Naive thymus-derived CD8-positive, alpha-beta T cell (primary cell): ENCODE measurements at places on chromosomes 11 and 22.

DNA sequence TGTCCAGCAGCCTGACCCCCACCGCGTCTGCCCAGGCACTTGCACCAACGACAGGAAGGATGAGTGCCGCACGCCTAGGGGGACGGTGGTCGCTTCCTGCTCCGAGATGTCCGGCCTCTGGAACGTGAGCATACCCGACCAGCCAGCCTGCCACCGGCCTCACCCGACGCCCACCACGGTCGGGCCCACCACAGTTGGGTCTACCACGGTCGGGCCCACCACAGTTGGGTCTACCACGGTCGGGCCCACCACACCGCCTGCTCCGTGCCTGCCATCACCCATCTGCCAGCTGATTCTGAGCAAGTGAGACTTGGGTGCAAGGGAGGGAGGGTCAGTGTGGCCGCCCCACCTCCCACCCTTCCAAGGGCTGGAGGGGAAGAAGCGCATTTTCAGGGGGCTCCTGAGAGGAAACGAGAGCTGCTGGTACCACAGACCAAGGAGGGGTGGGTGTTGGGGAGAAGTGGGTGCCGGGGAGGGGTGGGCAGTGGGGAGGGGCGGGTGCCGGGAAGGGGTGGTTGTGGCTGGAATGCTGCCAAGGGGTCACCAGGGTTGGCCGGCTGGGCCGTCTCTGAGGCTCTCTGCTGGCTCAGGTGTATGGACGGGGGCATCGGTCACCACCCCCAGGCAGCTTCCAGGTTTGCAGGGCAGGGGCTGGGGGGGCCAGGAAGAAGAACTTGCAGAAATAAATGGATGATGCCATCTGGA, 27.7 kb upstream of the MUC5B start:
- DNase-seq, result no peak
- H3K36me3 ChIP-seq, result no peaks in the 10 kb centered on the region
- peaks cover 2% of the 10 kb centered on the region for H3K27me3 ChIP-seq
- H3K4me1 ChIP-seq, result no peaks in the 10 kb centered on the region
- H3K4me3 ChIP-seq, result no peak overlapping the region
- H3K27ac ChIP-seq, result no peak overlapping the region

GRCh38 chr11:75161506-75162095, 10.7 kb downstream of the SLCO2B1 start:
- DNase-seq, result no peak
- H3K27ac ChIP-seq, result no peak overlapping the region
- H3K27me3 ChIP-seq, result peaks cover 2% of the 10 kb centered on the region
- H3K4me3 ChIP-seq, result no peak overlapping the region
- H3K36me3 ChIP-seq, result peaks cover 3% of the 10 kb centered on the region

DNA sequence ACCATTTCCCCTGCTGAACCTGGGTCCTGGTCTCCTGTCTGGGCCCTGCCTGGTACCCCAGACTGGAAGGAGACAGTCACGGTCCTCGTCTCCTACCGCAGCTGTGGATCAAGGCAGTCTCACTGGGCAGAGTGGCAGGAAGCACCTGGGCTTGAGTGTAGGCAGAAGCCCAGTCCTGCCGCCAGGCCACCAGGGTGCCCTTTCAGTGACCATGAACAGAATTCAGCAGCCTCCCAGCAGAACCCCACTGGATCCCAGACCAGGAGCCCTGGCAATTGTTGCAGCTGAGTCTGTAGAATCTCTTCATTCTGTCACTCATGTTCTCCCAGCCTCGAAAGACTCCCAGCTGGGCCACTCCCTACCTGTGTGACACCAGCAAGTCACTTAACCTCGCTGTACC, 25.5 kb upstream of the CREB3L1 start:
- no peaks in the 10 kb centered on the region for H3K36me3 ChIP-seq
- no peak overlapping the region for H3K4me3 ChIP-seq
- no peak for DNase-seq
- no peaks in the 10 kb centered on the region for H3K27me3 ChIP-seq

DNA sequence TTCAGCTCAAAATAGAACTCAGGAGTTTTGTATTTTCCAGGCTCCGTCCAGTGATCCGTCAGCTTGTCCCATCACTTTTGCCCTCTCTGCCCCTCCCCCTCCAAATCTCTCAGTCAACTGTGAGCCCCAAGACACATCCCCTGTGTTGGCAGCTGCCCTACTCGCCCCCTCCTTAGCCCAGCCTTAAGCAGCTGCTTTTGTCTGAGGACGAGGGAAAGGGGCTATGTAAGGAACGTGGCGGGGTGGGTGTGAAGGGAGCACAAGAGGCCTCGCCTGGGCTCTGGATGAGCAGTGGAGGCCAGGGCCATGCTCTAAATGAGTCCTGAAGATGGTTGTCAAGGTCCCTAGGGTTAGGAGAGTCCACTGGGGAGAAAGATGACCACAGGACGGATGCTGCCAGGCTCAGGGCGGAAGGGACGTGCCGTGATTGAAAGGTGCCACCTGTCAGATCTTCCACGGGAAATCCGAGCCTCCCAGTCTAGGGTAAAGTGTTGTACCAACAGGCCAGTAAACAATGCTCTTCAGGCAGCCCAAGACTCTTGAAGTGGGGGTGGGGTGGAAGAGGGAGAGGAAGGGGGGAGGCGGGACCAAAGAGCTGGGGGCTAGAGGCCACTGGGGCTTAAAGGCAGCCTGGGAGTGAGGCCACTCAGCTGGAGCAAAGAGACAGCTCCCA, at the start of gene SMTNL1:
TSS of gene SMTNL1 (plus strand) at position 649 of the 673 bp plus-strand sequence. CDS start 5,048 bp downstream, outside the sequence.
- no peak within 1 kb of the TSS for H3K27ac ChIP-seq
- peaks cover 6% of the 10 kb centered on the region for H3K36me3 ChIP-seq
- DNase-seq, result no peak
- no peak within 1 kb of the TSS for H3K4me3 ChIP-seq
- H3K27me3 ChIP-seq, result no peaks in the 10 kb centered on the region

- no peaks in the 10 kb centered on the region for H3K36me3 ChIP-seq
- no peak overlapping the region for H3K4me3 ChIP-seq
- no peak overlapping the region for H3K27ac ChIP-seq
- peaks cover 38% of the 10 kb centered on the region for H3K27me3 ChIP-seq
- DNase-seq, result no peak
These were observed 186.4 kb downstream of the BLID start for GRCh38 chr11:121929581-121929980.

GRCh38 chr22:46297151-46297812, 612 bp downstream of the GTSE1 start:
- DNase-seq, result no peak
- peaks cover 15% of the 10 kb centered on the region for H3K4me1 ChIP-seq
- H3K4me3 ChIP-seq, result peak overlapping the region; percentile 63

DNA sequence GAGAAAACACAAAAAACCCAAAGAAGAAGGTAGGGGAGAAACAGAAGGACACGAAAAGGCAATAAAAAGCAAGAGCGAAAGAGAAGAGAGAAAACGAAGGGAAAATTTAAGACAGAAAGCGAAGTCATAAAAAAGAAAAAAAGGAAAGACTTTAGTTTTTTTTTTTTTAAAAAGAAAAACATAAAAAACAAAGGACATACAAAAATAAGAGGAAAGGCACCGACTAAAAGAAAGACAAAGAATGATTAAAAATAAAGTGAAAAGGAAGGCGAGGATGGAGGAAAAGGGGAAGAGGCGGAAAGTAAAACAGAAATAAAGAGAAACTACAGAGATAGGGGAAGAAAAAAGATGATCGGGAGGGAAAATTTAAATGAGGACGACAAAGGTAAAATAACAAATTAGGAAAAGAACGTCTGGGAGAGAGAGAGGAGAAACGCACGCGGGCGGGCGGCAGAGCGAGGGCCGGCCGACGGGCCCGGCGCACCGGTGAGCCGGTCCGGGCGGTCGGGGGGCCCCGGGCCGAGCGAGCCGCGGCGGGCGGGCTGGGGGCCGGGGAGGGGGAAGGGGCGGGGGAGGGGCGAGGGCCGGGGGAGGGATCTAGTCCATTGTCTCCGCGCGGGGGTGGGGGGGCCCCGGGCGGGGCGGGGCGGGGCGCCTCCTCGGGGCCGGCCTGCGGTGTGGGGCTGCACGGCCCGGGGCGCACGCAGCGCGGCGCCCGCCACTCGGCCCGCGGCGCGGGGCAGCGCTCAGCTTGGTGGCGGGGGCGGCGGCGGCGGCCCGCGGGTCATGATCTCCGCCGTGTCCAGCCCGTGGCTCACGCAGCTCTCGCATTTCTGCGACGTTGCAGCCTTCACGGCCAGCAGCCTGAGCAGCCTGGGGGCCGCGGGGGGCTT, at the start of gene TBX1:
TSS of gene TBX1 (plus strand) at position 721 of the 893 bp plus-strand sequence. CDS start at position 787, 66 bp downstream.
- H3K4me3 ChIP-seq, result peak within 1 kb of the TSS; percentile 90
- peaks cover 35% of the 10 kb centered on the region for H3K4me1 ChIP-seq
- no peak within 1 kb of the TSS for H3K27ac ChIP-seq
- DNase-seq, result no peak

GRCh38 chr11:130874396-130874795, 41.9 kb downstream of the SNX19 start:
- DNase-seq, result no peak
- H3K36me3 ChIP-seq, result no peaks in the 10 kb centered on the region
- no peak overlapping the region for H3K4me3 ChIP-seq
- no peak overlapping the region for H3K27ac ChIP-seq

GRCh38 chr22:44545773-44546172, 47.7 kb upstream of the RTL6 start:
- H3K27ac ChIP-seq, result no peak overlapping the region
- H3K27me3 ChIP-seq, result peaks cover 33% of the 10 kb centered on the region
- H3K4me1 ChIP-seq, result no peaks in the 10 kb centered on the region
- no peaks in the 10 kb centered on the region for H3K36me3 ChIP-seq
- DNase-seq, result no peak
- H3K4me3 ChIP-seq, result no peak overlapping the region

- DNase-seq, result no peak
- H3K4me3 ChIP-seq, result no peak overlapping the region
- H3K4me1 ChIP-seq, result peaks cover 4% of the 10 kb centered on the region
- no peaks in the 10 kb centered on the region for H3K36me3 ChIP-seq
- H3K27ac ChIP-seq, result no peak overlapping the region
These were observed 10.5 kb upstream of the MCHR1 start for GRCh38 chr22:40668611-40669411.

DNA sequence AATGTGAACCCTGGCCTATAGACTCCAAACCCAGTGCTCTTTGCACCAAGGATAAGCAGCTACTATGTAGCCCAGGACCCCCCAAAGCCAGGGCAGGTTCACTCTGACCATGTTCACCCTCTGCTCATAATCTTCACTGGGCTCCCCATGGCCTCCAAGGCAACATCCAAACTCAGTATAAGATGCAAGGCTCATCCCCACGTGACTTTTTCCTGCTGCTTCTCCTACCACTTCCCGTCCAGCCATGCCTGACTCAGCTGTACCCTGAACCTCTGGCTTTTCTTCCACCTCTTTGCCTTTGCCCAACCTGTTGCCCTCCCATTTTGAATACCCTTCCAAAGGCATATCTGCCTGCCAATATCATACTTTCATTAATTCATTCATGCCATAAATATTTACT, 27.8 kb downstream of the PDE2A start:
- no peak for DNase-seq
- no peak overlapping the region for H3K4me3 ChIP-seq
- no peak overlapping the region for H3K27ac ChIP-seq
- H3K4me1 ChIP-seq, result no peaks in the 10 kb centered on the region
- H3K27me3 ChIP-seq, result no peaks in the 10 kb centered on the region

- no peaks in the 10 kb centered on the region for H3K27me3 ChIP-seq
- no peak overlapping the region for H3K27ac ChIP-seq
- H3K4me1 ChIP-seq, result no peaks in the 10 kb centered on the region
- no peak for DNase-seq
- H3K4me3 ChIP-seq, result no peak overlapping the region
These were observed 1623.3 kb upstream of the RAG2 start for GRCh38 chr11:38221295-38221694.

- peaks cover 27% of the 10 kb centered on the region for H3K27me3 ChIP-seq
- H3K4me3 ChIP-seq, result peak overlapping the region; percentile 12
- H3K36me3 ChIP-seq, result no peaks in the 10 kb centered on the region
- H3K27ac ChIP-seq, result peak overlapping the region; percentile 39
- peaks cover 20% of the 10 kb centered on the region for H3K4me1 ChIP-seq
These were observed 11.6 kb upstream of the ALKBH3 start for GRCh38 chr11:43868852-43869567.

GRCh38 chr11:94884376-94884775, 89.0 kb downstream of the CWC15 start:
- H3K4me1 ChIP-seq, result no peaks in the 10 kb centered on the region
- no peak for DNase-seq
- H3K27me3 ChIP-seq, result no peaks in the 10 kb centered on the region
- no peak overlapping the region for H3K4me3 ChIP-seq
- no peaks in the 10 kb centered on the region for H3K36me3 ChIP-seq
- no peak overlapping the region for H3K27ac ChIP-seq

DNA sequence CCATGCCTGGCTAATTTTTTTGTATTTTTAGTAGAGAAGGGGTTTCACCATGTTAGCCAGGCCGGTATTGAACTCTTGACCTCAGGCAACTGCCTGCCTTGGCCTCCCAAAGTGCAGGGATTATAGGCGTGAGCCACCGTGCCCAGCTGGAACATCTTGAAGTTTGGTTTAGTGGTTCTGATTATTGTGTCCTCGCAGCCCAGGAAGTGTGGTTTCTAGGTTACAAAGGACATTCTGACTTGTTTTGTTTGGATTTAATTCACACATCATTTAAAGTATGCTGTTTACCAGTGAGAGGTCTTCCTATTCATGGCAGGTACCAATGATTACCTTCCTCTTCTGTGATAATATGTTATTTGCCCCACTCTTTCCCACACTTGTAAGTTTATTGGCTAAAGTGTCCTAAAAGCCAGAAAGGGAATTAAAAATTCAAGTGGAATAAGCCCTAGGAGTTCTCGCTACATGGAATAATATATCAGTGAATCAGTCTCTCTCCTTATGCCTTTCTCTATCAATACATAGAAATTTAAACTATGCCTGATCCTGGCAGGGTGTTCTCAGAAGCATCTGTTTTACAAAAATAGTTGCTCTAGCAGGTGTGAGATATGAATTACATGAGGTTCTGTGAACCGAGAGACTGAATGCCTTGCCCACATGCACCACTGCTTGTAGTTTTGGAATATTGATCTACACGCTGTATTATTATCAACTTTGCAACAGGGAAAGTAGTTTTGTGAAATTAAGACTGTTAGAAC, 263.1 kb downstream of the DDX10 start:
- peaks cover 22% of the 10 kb centered on the region for H3K36me3 ChIP-seq
- peaks cover 5% of the 10 kb centered on the region for H3K4me1 ChIP-seq
- H3K27ac ChIP-seq, result no peak overlapping the region
- DNase-seq, result no peak
- no peaks in the 10 kb centered on the region for H3K27me3 ChIP-seq
- H3K4me3 ChIP-seq, result no peak overlapping the region

DNA sequence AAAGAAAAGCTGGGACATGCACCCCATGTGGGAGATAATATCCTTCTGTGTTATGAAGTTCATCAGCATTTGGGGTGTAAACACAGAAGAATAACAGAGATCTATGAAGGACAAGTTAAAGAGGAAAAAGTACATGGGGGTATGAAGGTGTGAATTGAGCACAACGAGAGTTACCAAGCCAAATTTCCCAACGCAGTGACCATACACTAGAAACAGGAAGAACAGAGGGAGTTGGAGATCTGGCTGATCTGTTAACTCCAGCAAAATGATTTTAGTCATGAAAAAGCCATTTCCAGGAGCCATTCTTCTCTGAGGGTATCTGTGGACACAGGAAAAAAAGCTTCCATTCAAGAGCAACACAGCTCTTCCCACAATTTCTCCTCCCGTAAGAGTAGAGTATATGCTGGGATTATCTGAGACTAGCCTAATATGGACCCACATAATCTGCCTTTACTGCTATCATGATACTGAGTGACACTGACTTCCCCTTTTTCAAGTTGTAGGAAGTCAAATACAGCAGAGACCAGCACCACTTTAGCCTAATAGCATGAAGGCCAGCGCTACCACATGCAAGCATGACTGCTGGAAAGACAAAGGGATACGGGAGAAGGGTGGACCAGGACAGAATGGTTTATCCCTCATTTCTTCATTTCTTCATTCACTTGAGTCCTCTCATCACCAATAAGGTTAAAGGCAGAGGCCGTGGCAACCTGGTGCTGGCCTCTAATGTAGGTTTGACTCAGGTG, 19.6 kb upstream of the OR8D2 start:
- H3K27me3 ChIP-seq, result no peaks in the 10 kb centered on the region
- H3K4me1 ChIP-seq, result no peaks in the 10 kb centered on the region
- no peak for DNase-seq
